LHCN-M2 (cell line): ENCODE measurements at places on chromosomes 7 and 10. TPM values are rescaled to one million over a fixed set of nuclear protein-coding genes. Genes with fewer than 3 reads are reported as not detected.
A peak's percentile ranks its signal among the peaks of the same experiment; 100 is the strongest.

GRCh38 chr7:46486256-46487206 is 565.5 kb upstream of the IGFBP3 start:
- peak; percentile 75 for DNase-seq

DNA sequence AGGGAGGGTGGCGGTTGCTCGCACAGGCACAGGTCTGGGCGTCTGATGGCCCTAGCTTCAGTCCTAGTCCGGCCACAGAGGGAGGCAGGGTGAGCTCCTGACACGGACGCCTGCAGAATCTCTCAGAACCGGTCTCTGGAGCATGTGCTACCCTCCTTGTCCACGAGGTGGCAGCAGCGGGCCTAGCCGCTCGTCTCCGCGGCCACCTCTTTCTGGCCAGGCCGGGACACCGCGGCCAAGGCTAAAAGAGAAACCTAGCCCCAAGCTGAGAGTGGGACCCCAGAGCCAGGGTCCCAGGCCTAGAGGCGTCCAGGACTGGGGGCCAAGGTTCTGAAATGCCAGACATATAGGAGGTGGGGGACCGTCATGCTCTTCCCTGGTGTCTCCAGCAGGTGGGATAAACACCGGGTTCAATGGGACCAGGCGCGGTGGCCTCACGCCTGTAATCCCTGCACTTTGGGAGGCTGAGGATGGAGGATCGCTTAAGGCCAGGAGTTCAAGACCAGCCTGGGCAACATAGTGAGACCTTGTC is 3.2 kb upstream of the LAT2 start:
- DNase-seq: peak; percentile 68

DNA sequence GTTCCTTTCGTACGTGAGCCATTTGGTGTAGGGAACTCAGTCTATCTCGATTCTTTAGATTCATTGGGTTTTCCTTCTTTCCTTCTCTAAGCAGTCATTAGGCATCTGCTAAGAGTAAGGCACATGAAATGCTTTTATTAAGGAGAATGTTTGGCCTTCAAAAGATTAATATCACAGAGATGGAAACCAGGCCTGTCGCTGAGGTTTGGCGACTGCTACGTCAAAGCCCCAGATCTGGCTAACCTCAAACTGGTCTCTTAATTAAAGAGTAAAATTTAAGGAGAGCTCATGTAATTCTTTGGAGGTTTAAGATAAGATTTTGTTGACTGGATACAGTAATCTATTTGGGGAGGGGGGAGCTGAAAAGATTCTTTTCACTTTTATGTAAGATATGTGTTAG is 189.8 kb downstream of the JCAD start:
- no peak for DNase-seq

The PDSS1 gene
- 14.6 and 16.1 TPM in 2 replicates for total RNA-seq
